Stimulated activated CD8-positive, alpha-beta memory T cell treated with anti-CD3 and anti-CD28 coated beads, Interleukin-4, amount 100 ng/mL, for 4 hours (primary cell): ENCODE measurements at places on chromosomes 12 and 14.

DNA sequence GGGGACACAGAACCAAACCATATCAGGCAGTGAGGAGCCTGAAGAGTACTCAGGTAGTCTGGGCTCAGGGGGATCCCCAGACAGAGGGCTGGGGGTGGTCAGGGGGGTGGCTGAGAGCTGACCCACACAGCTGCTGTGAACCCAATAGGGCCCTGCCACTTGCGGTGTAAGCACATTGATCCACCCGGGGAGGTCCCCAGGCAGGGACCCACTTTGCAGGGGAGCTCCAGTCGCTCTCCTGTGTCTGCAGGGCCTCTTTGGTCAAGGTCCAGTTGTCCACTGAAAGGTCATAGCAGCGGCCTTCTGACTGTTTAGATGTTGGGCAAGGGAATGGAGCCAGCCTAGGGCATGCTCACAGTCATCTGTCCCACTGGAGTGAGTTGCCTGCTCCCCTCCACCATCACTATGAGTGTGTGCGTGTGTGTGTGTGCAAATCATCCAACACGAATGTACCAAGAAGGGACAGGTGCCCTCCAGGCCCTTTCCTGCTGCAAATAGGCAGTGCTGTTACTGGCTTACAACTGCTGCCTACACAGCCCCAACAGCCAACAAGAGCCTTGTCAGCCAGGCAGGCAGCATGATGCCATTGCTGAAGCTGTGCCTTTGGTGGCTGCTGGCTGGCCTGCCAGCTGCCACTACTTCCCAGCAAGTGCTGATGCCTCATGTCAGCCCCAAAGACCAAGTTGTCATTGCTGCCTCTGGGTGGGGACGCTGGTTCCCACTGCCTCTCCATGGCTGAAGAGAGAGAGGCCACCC lies 71.3 kb downstream of the TSPAN11 start:
- DNase-seq: no peak

- no peak for DNase-seq
Measured at GRCh38 chr12:120093592-120094355, 22.8 kb downstream of the RAB35 start.

- DNase-seq: no peak
Measured at GRCh38 chr12:16168078-16168477, 109.4 kb downstream of the SLC15A5 start.

DNA sequence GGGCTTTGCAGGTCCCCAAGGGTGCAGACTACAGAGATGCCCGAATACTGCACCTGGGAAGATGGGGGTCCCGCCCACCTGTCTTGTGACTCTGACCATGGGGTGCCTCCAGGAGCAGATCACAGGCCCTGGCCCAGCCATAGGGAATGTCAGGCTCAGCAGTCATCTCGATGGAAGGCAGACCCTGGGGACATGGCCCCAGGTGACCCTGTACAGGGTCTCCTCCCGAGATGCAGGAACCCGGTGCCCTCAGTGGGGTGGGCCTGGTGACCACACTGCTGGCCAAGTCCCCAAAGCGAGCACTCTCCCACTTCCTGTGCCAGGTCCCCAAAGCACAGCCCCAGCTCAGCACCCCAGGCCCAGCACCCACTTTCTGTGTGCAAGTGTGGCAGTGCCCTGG lies 903.7 kb upstream of the USP15 start:
- DNase-seq: no peak

DNA sequence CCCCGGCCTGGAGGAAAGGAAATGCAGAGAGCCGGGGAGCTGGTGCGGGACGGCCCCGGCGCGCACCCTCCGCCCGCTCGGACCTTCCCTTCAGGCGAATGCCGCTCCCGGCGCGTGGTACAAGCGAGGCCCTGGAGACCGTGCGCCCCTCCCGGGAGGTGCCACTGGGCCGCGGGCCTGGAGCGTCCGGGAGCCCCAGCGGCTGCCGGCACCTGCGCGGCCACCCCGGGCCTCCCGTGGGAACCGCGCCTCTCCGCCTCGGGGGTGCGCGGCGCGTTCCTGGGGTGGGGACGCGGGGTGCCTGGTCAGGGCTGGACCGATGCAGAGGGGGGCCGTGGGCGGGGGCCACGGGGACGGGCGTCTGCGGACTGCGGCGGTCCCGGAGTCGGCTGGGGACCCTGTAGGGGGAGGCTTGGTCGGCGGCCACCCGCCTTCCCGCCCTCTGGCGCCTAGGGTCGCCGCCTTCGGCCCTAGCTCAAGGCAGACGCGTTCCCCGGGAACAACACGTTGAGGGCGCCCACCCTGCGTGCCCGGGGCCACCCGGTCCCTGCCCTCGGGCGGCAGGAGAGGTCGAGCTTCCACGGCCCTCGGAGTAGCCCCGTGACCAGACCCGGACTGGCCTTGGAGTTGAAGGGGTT lies 599 bp downstream of the PAPLN start:
- DNase-seq: no peak
